AG09319 (cell line): ENCODE measurements at places on chromosomes 7 and 10.

DNA sequence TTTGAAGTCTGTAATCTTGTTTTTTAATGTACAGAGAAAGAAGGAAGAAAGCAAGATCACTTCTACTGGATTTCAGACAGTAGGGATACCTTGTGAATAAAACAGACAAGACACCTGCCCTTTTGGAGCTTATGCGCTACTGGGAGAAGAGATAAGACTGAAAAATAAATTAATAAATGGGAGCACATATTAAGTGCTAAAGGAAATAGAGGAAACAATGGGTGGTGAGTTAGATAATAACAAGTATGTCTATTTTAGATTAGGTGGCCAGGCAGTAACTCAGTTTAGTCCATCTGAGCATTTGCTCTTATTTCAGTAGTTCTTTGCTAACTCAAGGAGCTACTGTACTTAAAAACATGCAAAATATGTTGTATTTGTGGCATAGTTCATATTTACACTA, 15.9 kb downstream of the MIOS start:
- no peak for DNase-seq

GRCh38 chr10:58063861-58064480, 203.7 kb downstream of the IPMK start:
- DNase-seq = no peak

DNA sequence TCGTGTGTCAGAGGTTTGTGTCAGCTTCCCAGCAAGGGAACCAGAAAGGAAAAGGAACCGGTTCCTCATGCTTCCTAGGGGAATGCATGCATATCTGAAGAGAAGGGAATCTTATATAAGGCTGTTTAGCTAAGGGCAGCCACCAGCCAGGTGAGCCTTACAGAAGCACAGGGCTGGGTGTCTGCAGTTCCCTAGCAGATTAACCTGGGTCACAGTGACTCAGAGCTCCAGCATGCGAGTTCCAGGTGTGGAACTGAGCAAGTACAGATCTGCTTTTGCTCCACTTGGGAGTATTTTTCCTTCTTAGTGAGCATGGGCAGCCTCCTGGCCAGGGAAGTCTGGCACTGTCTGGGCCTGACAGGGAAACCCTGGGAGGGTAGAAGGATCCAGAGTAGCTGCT, 957 bp upstream of the ANKRD2 start:
- no peak for DNase-seq

DNA sequence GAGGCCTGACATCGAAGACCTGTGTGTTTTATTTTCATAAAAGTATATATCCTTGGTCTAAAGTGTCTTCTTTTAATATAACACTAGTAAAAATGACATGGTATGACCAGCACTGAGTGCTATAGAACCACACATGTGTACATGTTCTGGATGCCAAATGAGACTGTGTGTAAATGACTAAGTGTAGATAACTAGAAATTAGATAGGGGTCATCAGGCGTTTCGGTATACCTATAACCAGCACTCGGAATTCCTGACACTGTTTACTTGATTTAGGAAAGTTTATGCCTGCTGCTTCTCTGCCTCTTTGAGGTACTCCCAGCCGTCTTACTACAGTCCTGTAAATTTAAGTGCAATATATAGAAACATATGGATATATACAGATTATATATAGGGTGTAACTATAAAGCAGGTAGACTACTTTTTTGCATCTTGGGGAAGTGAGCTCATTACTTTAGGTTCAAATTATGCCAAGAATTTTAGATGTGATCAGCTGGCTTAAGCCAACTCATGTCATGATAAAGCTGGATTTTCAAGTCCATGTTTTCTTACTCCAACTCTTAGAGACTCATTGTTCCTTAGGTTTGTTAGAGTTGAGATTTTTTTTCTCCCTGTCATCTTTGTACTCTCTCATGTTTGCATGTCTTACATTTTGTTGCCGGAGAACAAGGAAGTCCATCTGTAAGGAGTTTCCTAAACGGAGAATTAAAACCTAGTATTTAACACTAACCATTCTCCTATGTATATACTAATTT, 62.9 kb downstream of the KLHDC10 start:
- DNase-seq = no peak

- DNase-seq = no peak
Observed at GRCh38 chr10:85612833-85613232, 753.8 kb downstream of the GRID1 start.

DNA sequence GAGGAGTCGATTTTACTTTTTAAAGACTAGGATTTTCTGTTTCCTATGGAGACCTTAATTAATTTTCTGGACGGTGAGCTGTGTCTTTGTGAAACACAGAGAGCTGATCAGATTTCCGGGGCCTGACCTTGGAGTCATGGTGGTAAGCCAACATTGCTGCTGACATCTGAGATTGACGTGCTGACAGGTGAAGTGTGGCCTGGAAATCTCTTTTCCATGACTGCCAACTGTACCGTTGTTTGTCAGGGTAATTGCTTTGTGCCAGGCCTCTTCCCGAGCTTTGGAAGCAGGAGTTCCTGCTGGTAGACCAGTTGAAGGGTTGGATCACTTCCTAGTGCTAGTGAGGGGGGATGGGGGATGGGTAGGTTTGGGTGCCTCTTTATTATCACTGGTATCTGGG, 71.2 kb downstream of the ADRA2A start:
- no peak for DNase-seq

- DNase-seq = no peak
Observed at GRCh38 chr7:158816995-158817394, 12.3 kb downstream of the ESYT2 start.

GRCh38 chr10:101438881-101439391, 85.0 kb downstream of the BTRC start:
- no peak for DNase-seq

DNA sequence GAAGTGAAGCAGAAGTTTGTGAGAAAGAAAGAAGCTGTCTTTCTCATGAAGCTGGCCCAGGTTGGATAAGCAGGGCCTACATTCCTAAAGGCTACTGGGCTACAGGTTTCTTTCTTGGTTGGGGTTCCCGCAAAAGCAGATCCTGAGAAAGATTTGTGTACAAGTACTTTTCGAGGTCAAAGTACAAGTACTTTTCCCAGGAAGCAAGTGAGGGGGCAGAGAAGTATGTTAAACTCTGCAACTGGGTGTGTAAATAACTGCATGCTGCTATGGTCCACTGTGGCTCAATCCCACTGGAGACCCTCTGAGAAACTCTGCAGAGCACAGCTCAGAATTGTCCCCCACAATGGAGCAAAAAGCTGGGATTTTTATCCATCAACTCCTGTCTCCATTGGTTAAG, 28.7 kb downstream of the LSM5 start:
- no peak for DNase-seq

- DNase-seq = no peak
Observed at GRCh38 chr10:123522702-123523312, 143.3 kb upstream of the GPR26 start.

- no peak for DNase-seq
Observed at GRCh38 chr7:44936322-44936721, 42.5 kb downstream of the MYO1G start.

- DNase-seq = no peak
Observed at GRCh38 chr10:112912410-112912928, 37.6 kb upstream of the TCF7L2 start.

DNA sequence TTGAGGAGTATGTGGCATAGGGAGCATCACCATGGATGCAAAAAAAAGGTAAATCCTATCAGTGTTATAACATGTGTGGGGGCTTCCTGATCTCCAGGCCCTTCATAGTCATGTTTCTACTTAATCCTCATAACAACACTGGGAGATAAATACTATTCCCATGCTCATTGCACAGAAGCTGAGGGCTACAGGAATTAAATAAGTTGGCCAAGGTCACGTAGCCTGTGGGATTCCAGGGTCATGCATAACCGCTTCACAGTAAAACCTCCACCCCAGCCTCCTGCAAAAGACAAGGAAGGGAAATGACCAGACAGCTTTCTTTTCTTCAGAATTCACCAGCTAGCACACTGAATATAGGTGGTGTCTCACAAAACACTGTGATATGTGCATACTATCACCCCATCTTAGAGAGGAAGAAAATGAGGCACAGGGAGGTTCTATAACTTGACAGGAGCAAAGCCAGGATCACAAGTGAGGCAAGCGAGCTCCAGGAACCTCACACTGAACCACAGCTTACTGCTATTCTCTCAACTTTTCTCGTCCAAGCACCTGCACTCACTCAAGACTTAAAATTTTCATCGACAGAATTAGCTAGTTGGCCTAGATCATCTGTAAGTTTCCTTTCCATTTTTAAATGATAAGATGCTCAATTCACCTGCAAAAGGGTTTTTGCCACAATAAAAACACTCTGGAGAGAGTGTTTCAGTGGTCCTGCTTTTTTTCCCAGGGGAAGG, 13.4 kb downstream of the JAZF1 start:
- DNase-seq = no peak

- no peak for DNase-seq
Observed at GRCh38 chr7:147937428-147937827, 653.1 kb upstream of the C7orf33 start.

GRCh38 chr7:110105840-110106239, 985.1 kb upstream of the LRRN3 start:
- no peak for DNase-seq

DNA sequence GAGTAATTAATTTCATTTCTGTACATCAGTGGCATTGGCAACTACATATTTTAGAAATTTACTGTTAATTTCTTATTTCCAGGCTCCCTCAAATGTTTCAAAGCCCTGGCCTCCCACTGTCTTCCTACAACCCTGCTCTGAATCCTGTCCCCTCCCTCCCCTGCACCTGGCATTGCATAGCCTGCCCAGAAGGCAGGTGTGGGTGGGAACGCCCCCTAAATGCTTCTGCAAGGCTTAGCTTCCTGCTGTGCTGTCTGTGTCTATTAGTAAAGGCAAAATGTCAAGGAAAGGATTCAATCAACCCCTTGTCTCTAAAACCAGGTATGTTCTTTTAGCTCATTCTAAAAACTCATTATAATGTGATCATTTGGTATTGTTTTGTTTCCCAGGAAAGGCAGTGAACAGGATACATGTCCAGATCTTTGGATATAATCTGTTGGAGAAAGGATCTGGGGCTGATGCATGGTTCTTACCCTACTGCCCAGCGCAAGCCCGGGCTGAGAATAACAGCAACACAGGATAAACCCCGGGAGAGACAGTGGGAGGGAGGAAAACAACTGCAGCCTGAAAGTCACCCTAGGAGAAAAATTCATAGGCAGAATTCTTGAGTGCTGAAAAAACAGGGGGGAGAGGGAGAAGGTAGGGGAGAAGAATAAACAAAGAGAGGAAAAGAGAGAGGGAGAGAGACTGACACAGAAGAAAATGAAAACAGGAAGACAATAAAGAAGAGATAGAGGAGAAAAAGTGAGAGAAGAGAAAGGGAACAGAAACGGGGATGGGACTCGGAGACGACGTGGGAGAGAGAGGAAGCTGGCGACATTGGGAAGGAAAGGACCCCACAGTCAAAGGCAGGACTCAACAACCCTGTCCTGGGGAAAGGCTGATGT, 589 bp downstream of the ZNF488 start:
- DNase-seq = no peak

DNA sequence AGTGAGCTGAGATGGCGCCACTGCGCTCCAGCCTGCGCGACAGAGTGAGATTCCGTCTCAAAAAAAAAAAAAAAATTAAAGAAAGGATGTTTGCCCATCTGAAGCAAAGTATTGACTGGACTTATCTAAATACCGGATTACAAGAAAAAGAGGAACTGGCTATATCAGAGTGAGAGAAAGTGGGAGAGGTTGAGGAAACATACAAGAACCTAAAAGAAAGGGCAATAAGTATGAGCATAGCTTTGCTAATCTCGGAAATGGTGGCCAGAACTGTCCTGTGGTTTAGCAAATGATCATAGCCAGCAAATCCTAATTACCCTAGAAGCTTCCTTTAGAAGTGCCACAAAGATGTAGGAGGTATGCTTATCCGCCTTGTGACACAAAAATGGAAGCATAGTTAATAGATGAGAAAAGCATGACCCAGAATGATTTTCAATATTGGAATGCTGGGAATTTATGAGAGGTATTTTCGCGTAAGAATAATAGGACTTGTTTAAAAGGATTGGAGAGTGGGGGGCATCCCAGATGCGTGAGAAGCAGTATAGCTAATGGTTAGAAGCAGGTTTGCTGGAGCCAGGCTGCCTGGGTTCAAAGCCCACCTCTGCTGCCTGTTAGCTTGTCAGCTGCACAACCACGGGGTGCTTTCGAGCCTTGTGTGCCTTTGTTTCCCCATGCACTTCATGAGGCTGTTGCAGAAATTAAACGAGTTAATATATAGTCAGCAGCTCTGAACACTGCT, 1.2 kb upstream of the GTPBP4 start:
- no peak for DNase-seq

DNA sequence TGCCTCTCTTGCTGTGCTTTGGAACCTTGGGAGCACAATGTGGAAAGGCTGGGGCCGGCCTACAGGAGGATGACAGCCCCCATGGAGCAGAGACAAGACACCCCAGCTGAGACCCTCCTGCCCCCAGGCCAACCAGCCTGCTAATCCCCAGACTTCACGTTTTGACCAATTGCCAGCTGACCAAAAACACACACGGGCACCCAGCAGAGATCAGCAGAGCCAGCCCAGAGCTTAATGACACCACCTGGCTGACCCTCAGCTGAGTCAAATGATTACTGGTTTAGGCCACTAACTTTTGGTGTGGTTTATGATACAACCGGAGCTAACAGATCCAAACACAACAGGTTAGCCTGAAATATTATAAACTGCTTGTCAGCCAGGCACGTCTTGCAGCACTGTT, 111.2 kb upstream of the KIF5B start:
- no peak for DNase-seq

DNA sequence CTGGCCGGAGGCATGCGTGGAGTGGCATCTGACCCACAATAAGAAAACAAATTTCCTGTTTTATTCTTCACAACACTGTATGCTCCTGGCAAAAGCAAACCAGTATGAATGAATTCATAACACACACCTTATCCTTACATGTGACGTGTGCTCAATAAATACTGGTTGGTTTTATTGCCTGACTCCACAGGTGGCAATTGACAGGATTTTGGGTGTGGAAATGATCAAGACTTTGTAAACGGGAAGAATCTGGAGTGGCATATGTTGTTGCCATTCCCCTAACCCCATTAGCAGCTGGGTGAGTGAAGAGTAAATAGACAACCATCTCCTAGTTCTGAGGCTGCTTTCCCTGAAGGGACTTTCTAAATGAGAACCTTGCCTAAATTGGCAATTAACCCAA, 215.5 kb upstream of the AOAH start:
- DNase-seq = no peak

GRCh38 chr7:150313870-150314269, 9.3 kb upstream of the LRRC61 start:
- DNase-seq = no peak

DNA sequence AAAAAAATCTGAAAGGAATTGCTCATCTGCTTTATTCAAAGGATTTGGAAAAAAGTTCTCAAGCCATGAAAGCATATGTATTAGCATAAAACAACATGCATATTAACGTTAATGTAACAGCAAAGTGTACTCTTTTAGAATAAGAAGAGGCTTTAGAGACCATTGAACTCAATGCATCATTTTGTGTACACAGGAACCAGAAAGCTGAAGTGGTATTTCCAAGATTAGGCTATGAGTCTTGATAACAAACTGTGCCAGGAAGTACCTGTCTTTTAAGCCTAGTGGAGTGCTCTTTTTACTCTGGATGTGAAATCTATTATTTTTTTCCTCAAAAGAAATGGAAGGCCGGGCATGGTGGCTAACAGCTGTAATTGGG, 164.2 kb downstream of the THSD7A start:
- no peak for DNase-seq
